ENCODE measurements at places on chromosomes 5 and 9.

GRCh38 chr5:165397516-165397915 lies 1892.1 kb downstream of the MAT2B start:
- DNase-seq = no peak

- DNase-seq = no peak
Measured at GRCh38 chr5:151002681-151003502, 17.5 kb upstream of the GPX3 start.

GRCh38 chr9:107727086-107727780 lies 237.7 kb upstream of the KLF4 start:
- no peak for DNase-seq

GRCh38 chr5:150540615-150541396 lies 32.9 kb downstream of the NDST1 start:
- DNase-seq = no peak

GRCh38 chr5:151935135-151935695 lies 10.6 kb upstream of the GLRA1 start:
- DNase-seq = no peak

DNA sequence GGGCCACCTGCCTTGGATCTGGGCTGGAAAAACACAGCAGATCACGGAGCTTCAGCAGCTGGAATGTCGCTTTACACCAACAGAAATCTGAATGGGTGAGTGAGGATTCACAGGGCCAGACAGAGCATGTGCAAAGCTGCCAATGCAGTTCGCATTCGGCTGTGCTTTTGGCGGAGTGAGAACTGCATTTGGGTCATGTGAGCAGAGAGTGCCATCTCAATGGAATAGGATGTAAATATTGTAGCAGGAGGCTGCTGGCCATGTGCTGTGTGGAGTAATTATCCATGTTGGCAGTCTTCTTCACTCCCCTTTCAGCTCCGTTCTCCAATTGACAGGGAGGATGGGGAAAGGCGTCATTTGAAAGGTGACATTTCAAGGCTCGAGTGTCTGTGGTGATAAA lies at the start of gene ANKRD55:
TSS of gene ANKRD55 (minus strand) at position 101 of the 400 bp plus-strand sequence. CDS start 417 bp downstream, outside the sequence.
- DNase-seq = no peak
